NCI-H524 treated with DMSO at 0.1 percent for 48 hours (cell line): ENCODE measurements at places on chromosomes 11 and 22.

DNA sequence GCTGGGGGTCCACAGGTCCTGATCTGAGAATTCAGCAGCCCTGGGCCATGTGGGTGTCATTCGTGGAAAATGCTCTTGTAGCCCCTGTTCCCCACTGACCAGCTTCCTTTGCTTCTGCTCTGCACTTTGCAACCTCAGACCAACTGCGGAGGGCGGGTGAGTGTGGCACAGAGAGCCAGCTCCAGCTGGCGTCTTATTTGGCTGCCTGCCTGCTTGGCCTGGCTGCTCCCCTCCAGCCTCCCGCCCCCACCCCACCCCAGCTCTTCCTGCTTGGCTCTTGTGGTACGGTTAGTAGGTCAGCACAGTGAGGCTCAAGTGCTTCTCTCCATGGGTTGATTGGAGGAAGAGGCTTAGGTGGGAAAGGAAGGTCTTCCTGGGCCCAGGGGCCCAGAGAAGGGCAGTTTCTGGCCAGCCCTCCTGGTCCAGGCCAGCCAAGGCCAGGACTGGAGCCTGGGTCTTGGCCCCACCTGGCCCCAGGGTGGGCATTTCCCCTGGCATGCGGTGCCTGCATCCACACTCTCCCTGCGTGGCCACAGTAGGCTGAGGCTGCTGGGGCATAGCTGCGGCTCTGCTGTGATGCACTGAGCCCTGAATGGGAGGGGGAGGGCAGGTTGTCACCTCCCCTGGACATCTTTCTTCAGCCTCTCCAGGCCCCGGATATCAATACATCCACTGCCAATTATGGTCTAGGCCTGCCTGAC, 26.5 kb downstream of the MYO7A start:
- DNase-seq, result peak; percentile 16

DNA sequence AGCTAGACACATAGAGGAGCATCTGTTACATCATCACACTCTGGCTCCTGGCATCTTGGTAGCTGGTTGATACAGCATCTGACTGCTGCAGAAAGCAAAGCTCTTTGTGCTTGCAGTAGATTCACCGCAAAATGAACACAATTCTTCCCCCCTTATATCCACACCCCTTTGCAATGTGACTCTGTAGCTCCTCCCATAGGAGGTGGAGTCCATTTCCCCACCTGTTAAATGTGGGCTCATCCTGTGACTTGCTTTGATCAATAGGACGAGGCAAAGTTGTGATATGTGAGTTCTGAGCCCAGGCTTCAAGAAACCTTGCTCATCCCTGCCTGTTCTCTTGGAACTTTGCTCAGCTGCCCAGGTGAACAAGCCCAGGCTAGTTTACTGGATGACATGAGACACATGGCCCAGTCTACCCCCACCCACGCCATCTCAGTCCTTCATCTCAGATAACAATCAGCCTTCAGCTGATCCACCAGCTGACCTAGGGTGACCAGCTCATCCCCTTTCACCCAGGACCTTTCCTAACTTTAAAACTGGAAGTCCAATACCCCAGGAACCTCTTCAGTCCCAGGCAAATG, 272.2 kb downstream of the TENM4 start:
- no peak for DNase-seq

DNA sequence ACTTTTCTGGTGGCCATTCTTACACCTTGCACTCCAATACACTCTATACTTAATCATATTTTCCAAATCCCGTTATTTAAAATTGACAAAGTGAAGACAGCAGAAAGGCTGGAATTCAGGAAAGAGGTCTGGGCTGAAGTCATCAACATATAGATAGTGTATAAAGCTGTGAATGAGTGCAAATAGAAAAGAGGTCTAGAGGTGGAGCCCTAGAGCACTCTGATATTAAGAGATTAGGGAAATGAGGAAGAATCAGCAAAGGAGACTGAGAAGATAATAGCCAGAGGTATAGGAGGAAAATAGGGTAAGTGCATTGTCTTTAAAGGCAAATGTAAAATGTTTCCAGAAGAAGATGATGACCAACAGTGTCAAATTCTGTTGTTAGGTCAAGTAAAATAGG, 7.9 kb downstream of the CTR9 start:
- DNase-seq, result peak; percentile 7

DNA sequence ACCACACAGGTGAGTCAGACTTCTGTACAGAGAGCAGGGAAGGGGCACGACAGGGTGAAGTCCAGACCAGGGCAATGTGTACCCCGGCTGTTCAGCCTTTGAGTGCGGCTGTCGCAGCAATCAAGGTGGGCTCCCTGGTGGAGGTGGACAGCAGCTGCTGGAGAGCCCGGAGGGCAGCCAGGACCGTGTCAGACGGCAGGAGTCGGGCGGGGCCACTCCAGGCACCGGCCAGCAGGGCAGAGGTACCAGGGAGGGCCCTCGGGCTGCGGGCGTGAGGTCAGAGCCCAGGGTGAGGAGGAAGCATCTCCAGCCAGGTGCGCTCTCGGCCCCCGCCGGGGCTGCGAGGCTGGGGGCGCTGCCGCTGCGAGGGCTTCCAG, 802 bp upstream of the PIM3 start:
- DNase-seq, result no peak
